KBM-7 (cell line): ENCODE measurements at places on chromosomes 3 and 15.

GRCh38 chr15:41734079-41734478 lies 40.2 kb upstream of the MAPKBP1 start:
- DNase-seq, result no peak

- no peak for DNase-seq
Measured at GRCh38 chr3:78610462-78611125, 1157.2 kb downstream of the ROBO1 start.

DNA sequence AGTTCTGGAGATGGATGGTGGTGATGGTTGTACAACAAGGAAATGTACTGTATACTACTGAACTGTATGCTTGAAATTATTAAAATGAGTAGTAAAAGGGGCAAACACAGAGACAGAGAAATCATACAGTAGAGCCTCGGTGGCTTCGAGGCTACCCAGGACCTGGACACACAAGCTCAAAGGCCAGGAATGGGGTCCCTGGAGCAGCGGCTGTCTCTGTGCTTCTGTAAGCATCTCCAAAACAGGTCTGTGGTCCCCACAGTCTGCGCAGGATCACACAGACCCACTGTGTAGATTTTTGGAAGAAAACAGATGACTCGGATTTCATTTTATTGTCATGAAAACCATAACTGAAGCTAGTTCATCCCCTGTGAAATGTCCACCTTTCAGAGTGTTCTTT lies 39.7 kb downstream of the PGPEP1L start:
- no peak for DNase-seq

GRCh38 chr3:4672725-4673275 lies 179.7 kb downstream of the ITPR1 start:
- DNase-seq, result no peak

GRCh38 chr3:37723585-37723984 lies 138.1 kb upstream of the CTDSPL start:
- no peak for DNase-seq

GRCh38 chr3:151371526-151371925 lies 13.0 kb downstream of the P2RY12 start:
- no peak for DNase-seq

- DNase-seq, result no peak
Measured at GRCh38 chr3:134034005-134034785, 4.5 kb upstream of the SLCO2A1 start.

DNA sequence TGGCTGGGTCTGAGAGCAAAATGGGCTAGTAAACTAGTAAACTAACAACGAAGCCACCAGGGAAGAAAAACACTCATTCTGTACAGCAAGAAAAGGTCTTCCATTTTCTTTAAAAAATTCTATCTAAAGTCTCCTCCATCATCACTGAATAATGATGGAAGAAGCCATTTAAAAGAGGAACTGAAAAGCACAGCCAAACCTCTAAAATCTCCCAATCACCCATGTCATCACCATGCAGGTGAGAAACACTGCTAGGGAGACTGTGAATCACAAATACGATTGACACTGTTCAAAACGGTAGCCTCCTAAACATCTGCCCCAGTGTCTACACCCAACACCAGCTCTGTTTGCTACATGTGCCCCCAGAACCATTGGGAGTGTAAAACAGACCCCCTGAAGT lies 140.4 kb downstream of the RORA start:
- DNase-seq, result no peak

- DNase-seq, result no peak
Measured at GRCh38 chr3:63304421-63304820, 26.3 kb downstream of the SYNPR start.

DNA sequence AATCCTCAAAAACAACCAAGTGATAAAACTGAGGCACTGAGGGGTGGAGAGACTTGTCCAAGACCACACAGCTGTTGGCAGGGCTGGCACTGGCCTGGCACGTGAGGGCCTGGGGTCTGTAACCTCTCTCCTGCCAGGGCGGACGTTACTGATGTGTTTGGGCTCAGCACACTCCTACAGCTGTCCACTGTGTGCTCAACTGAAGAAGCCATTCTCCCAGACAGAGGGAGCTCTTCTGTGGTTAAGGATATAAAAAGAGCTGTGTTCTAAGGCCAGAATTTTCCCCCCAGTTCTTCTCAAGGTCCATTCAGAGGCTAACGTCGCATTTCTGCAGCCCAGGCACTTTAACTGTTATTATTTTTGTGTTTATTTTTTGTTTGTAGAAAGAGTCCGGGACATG lies 429.0 kb upstream of the ATP11B start:
- DNase-seq, result no peak

- DNase-seq, result no peak
Measured at GRCh38 chr15:72859757-72860145, 76.2 kb upstream of the ADPGK start.

DNA sequence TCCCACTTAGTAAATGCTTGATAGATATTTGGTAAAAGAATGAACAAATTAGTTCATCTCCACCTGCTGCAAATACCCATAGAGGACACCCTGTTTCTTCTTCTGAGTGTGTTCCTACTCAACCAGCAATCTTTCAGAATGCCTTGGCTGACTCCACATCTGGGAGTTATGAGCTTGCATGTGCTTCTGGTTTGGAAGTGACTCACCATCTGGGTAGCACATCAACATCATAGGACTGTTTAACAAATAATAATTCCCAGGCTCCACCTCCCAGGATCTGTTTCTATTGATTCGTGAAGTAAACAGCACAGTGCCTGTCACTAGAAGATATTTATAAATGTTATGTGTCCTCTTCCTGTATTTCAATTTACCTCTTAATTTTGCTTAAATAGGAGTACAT lies 580.1 kb downstream of the ROBO2 start:
- no peak for DNase-seq

DNA sequence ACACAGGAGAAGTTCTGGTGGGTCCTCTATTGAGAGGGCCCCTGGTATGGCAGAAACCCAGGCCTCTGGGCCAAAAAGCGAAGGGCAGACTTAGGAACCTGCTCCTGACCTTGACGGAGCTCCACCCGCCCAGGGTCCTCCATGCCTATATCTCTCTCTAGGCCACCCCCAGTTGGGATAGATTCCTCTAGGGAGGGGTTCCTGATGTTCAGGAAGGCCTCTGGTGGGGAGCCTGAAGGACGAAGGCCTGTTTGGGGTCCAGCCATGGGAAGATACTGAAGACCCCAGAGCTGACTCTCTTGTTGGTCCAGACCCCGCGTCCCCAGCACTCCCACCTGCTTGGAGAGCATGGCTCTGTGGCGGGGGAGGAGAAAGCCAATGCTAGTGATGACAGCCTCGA lies 104.2 kb downstream of the CORO2B start:
- DNase-seq, result no peak

DNA sequence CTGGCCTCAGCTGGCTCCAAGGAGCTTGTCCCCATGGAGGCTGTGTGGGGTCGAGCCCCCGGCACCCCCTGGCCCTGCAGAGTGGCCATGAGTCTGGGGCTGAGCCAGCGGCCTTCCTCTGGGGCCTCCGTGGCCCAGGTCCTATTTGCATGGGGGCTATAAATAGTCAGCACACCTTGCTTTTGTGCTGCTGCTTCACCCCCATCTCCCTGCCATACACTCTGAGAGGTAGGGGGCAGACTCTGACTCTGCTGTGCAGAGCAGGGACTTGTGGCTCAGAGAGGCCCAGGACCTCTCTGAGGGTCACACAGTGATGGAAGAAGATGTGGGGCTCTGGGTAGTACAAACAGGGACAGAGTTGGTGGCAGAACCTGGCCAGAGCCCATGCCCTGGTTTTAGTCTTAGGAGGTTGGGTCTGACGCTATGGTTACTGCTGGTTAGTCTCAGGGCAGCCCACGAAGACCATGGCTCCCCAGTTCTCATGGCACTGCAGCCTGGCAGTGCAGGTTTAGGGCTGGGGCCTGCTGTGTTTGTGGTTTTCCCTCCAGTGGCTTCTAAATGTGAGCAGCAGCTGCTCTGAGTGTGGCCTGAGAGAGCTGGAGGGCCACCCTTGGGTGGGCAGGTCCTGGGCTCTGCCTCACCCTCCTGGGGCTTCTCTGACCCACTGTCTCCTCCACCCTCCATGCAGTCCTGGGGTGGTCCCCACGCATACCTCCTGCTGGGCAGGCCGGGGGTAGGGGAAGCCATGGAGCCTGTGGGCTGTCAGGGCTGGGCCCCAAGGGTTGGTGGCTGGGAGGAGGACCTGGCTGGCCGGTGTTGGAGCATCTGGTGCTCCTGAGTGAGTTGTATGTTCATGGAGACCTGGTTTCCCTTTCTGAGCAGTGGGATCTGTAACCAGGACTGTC lies 13.6 kb downstream of the PRKCD start:
- no peak for DNase-seq

- DNase-seq, result no peak
Measured at GRCh38 chr3:52269776-52270175, 8.7 kb downstream of the WDR82 start.

- DNase-seq, result no peak
Measured at GRCh38 chr3:79461129-79461792, 306.5 kb downstream of the ROBO1 start.

GRCh38 chr3:113719294-113719693 lies 22.9 kb upstream of the USF3 start:
- no peak for DNase-seq

DNA sequence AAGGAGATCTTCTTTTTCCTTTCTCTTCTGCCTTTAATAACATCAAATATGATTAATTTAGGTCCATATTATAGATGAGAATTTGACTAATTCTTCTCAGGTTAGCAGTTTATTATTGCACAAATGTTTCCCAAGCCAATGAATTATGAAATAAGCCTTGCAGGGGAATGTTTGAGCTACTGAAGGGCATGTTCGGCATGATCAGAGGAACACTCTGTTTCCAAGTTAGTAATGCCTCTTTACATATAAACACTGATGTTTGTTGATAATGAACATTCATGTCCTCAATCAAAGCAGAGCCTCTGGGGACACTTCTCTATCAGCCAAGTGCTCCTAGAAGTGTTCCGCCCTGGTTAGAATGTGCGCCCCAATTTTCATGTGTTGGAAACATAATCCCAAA lies 10.0 kb upstream of the CYP1A1 start:
- no peak for DNase-seq

DNA sequence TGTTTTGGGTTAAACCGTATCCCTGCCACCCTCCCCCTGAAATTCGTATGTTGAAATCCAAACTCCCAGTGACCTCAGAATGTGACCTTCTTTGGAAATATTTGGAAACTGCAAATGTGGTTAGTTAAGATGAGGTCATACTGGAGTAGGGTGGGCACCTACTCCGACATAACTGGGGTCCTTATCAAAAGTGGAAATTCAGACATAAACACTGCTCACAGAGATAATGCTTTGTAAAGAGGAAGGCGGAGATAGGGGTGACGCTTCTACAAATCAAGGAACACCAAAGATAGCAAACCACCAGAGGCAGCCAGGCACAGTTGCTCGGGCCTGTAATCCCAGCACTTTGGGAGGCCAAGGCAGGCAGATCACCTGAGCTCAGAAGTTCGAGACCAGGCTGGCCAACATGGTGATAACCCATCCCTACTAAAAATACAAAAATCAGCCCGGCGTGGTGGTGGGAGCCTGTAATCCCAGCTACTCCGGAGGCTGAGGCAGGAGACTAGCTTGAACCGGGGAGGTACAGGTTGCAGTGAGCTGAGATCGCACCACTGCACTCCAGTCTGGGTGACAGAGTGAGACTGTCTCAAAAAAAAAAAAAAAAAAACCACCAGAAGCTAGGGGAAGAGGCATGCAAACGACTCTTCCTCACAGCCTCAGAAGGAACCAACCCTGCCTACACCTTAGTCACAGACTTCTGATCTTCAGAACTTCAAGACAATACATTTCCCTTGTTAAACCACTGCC lies 51.1 kb upstream of the CHD2 start:
- no peak for DNase-seq

DNA sequence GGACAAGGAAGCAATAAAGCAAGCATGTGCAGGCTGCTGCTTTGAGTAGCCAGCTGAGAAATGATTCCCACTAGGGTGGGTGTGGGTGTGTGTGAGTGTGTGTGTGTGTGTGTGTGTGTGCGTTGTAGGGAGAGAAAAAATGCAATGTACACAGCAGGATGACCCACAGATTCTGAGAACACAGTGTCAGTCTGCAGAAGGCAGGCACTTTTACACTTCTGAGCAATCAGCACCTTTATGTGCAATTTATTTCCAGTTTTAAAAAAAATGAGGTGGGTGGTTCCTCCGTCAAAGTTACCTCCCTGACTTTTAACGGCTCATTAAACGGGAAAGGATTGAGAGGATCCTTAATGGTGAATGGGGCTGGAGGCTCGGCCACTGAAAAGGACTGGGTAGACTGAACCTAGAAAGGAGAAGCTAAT lies 38.5 kb upstream of the LIPC start:
- DNase-seq, result no peak

GRCh38 chr3:58672451-58672850 lies 5.9 kb upstream of the FAM3D start:
- DNase-seq, result no peak

DNA sequence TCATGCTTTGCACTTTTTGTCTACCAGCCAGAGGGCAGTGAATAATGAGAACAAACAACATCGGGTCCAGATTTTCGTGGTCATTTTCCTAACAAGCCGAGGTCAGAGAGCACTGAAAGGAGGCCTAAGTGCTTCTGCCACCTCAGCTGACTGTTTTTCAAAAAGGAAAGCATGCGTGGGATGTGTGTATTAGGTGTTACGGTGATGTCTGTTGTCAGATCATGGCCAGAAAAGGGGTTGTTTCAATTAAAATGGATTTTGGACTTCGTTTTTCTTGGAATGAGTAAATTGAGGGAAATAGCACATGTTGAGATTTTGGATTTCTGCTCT lies 99.5 kb downstream of the APBA2 start:
- DNase-seq, result no peak

DNA sequence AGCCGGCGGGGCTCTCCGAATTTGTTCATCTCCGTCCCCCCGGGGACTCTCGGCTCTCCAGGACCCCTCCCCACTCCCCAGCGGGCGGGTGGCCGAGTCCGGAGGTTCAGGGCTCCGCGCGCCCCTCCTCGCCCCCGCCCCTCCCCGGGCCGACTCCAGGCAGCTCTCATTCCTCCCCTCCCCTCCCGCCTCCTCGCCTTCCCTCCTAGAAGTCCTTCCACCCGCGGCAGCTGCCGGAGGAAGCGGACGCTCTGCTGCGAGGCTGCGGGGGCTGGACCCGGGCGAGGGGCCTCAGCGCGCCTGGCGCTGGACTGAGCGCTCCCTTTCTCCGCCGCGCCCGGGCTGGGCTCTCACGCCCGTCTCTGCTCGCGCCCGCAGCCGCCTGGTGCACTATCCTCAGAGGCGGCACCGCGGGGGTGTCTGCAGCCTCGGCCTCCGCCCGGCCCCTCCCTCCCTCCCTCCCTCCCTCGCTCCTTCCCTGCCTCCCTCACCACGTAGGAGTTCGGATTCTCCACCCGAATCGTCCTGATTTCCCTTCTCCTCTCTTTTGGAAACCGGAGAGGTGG lies at the start of gene ROBO2:
Gene ROBO2 (plus strand): TSS at position 494 of the 566 bp plus-strand sequence. CDS start 687 bp downstream, outside the sequence.
- no peak for DNase-seq

GRCh38 chr3:184284696-184285095 lies 8.9 kb downstream of the ECE2 start:
- peak; percentile 75 for DNase-seq

- DNase-seq, result no peak
Measured at GRCh38 chr15:94233441-94233840, 2.1 kb downstream of the MCTP2 start.

- peak; percentile 53 for DNase-seq
Measured at GRCh38 chr15:85742186-85742821, 52.4 kb downstream of the KLHL25 start.
